ENCODE measurements at places on chromosomes 5 and 9.

DNA sequence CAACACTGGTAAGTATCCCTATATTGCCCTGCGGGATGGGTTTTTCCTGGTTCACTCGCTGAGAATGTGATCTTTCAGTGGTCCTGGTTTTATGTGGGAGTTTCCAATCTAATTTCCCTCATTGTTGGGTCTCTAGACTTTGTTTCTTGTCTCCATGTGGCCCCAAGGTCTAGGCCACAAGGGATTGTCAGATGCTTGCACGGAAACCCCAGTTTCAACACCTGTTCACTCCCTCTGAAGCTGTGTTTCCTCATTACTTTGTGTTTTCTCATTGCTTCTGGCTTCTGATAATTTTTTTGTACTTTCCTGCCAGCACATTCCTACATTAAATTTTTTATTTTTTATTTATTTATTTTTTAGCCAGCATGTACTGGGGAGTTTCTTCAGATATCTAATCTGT is 191.5 kb downstream of the TTLL11 start:
- DNase-seq = no peak

- DNase-seq = no peak
Observed at GRCh38 chr5:158812408-158812807, 287.3 kb downstream of the EBF1 start.

- DNase-seq = no peak
Observed at GRCh38 chr5:51859624-51860023, 476.4 kb downstream of the ISL1 start.

DNA sequence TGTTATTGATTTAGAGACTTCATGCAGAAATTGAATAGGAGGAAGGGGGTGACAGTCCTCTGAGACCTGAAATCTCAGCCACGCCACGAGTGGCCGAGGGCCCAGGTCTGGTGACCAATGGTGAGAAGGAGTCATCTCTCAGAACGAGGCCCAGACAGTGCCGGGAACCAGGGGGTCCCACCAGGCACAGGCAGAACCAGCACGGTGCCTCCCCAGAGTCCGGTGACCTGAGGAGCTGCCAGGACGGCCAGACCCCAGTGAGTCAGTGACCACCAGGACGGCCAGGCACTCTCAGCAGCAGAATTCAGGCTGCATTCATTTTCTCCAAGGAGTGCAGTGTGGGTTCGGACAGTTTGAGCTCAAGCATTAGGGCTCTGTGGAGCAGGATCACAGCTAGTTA is 43.8 kb upstream of the NKD2 start:
- no peak for DNase-seq

All from astrocyte of the hippocampus (primary cell).